NCI-H1048 (cell line): ENCODE measurements at places on chromosomes 5 and 9.
A peak's percentile ranks its signal among the peaks of the same experiment; 100 is the strongest.

- no peak for DNase-seq
Observed at GRCh38 chr9:21696411-21696871, 106.0 kb upstream of the MTAP start.

DNA sequence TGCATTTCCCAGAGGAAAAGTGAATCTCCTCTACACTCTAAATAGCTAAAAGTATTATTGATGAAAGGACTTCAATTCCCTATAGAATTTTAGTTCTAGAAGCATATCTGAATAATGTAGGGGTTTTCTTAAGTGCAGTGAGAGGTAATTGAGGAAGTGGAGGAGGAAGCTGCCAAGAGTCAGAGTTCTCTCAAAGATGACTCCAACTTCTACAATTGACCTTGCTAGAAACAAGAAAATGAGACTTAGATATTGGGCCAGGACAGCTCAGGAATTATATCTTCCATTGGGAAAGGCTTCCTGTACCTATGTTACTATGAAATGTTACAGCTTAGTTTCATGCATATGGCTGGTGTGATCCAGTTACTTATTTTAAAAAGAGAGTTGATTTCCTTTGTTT is 10.4 kb upstream of the F2R start:
- DNase-seq = no peak

DNA sequence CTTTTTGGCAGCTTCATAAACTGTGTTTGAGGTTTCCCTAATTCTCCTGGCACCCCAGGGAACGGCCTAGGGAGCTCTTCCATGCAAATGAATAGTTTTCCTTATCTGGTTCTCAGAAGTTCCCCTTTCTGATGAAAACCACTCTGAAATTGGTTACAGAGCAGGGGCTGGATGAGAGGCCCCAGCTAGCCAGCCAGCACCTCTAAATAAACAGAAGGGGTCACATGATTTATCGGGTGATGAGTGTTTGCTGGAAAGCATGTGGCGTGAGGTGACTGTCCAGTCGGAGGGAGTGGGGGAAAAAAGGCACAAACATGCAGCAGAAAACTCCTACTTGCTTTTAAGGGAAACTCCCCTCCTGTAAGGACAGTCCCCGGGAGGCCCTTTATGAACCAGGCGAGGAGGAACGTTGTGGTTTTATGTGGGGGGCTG is 261.2 kb upstream of the ANKRD55 start:
- DNase-seq = no peak

- DNase-seq = no peak
Observed at GRCh38 chr5:134226441-134227192, 744 bp upstream of the PPP2CA start.

GRCh38 chr9:88481933-88482332 is 53.0 kb upstream of the NXNL2 start:
- no peak for DNase-seq

GRCh38 chr5:116834796-116835515 is 260.3 kb upstream of the SEMA6A start:
- no peak for DNase-seq

- peak; percentile 17 for DNase-seq
Observed at GRCh38 chr9:14081745-14082144, 232.2 kb downstream of the NFIB start.

- DNase-seq = no peak
Observed at GRCh38 chr5:168851902-168852321, 272.7 kb upstream of the PANK3 start.

DNA sequence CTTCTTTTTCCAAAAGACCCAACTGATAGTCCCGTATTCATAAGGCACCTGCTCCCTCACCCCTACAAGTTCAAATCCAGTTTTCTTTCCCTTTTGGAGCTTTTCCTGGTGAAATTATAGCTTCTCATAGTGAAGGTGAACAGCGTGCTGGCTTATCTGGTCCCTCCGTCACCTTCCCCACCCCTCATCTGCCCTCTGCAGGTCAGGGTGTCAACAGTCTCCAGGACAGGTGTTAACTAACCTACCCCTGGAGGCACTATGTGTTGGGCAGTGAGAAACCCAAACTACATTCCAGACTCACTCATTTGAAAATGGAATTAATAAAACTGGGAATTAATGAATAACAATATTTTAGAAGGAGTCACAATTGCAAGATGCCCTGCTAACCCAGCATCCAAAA is 109.0 kb upstream of the TAS2R1 start:
- DNase-seq = no peak

GRCh38 chr9:21060919-21061561 is 16.7 kb downstream of the IFNB1 start:
- DNase-seq = no peak

GRCh38 chr5:180296771-180297170 is 4.9 kb upstream of the MAPK9 start:
- DNase-seq = no peak

- DNase-seq = no peak
Observed at GRCh38 chr9:72533322-72533721, 11.9 kb downstream of the TMC1 start.

DNA sequence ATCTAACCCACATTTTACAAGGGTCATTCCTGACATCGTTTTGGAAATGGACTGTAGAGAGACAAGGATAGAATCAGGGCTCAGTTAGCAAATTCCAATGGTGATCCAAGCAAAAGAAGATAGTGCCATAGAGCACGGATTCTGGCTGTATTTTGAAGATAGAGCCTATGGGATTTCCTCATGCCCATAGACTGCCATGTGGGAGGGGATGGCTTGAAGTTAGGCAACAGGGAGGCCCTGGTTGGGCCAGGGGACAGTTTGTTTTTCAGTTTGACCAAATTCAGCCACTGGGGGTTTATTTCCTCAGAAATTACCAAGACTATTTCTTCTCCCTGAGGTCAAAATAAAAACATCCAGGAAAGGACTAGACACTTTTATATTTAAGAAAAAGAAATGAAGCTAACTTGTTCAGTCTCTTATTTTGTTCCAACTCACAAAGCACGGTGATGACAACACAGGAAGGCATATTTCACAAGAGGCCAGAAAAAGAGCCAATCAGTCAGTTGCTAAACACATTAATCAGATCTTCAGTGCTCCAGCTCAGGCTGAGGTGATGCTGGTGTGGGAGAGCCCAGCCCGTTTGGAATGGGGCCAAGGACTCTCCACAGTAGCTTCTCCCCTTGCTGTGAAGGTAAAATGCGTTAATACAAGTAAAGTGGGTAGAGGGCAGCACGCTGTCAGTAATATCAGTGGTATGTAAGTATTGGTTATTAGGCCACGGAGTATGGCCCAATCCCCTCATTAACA is 4.4 kb upstream of the DCTN4 start:
- no peak for DNase-seq

DNA sequence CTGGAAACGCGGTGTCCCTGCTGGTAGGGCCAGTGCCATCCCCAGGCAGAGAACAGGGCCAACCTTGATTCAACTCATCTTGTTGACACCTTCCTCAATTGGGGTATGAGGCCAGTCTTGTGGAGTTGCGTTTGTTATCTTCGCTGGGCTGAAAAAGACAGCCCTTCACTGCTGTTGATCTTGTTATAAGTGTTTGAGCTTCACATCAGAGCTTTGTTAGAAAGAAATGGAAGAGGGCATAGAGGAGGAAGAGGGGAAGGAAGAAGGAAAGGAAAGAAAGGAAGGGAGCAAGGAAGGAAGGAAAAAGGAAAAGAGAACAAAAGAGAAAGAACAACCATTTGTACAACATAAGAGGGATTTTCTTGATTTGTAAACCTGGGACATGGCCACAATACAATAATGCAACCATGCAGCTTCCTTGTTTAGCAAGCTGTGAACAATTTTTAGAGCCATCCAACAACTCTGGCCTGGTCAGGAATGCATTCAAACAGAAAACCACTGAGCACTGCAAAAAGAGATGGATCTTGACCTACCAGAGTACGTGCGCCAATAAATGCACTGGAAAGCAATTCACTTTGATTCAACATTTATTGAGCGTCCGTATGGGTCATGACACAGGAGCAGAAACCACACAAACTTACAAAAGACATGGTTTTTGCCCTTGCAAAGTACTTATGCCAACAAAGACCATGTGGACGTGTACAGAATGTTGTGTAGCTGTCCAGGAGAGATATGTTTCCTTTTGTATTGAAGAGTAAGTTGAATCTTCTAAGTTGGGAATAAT is 152.9 kb downstream of the TLE1 start:
- no peak for DNase-seq

- no peak for DNase-seq
Observed at GRCh38 chr9:80796632-80797031, 892.7 kb downstream of the TLE1 start.

DNA sequence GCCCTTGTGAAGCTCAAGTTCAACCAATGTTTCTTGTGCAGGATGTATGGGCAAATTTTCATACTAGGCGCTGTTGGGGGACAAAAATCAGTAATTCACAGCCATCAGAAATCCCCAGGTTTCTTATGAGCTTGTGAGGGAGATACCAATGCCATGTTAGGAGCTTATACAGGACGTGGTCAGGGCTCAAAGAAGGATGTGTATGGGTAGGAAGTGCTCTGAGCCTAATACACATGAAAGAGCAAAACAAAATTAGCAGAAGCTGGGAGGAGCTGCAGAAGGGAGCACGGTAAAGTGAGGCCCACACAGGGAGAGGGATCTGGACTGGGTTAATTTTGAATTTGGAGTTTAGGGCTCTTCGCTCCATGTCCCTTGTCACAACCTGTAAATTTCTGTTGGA is 114.6 kb upstream of the MAP3K1 start:
- DNase-seq = no peak

DNA sequence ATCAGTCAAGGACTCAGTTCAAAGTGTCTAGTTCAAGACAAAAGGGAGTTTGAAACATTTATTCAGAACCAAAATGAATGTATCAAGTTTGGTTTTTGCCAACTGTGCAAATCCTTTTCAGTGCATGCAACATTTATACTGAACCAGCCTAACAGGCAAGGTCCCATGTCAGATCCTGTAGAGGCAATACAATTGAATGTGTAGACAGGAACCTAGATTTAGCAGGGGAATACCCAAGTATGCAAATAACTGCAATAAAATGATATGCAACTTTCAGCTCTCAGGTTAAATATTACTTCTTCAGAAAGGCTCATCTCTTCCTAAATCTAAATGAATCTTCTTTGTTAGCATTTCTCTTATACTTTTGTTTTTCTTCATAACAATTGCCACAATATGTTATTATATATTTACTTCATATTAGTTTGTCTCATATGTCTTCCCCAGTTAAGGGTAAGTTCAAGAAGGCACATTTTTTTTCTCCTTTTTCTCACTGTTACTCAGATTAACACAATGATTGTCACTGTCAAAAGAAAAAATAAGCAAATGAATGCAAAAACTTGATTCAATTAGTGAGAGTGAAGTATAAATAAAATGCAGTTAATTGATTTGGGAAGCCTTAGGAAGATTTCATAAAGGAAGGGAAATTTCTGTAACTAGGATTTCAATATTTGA is 163.9 kb upstream of the RASA1 start:
- no peak for DNase-seq

GRCh38 chr9:98315551-98316060 is 60.2 kb upstream of the TBC1D2 start:
- peak; percentile 41 for DNase-seq

DNA sequence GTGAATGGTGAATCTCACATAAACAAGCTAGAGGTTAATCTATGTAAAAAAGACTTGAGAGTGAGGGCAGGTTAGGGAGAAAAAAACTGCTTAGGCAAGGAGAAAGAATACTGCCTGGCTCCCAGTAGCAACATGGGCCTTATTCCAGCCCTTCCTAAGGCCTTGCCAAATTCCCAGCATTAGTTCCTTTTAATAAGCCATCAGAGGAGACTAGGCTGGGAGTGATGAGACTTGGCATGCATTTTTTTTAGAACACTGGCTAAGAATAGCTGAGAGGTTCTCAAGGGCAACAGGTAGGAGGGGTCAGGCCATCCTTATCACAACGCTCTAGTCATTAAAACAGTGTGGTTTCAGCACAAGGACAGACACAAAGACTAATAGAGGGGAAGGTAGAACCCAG is 20.9 kb upstream of the ZBTB43 start:
- DNase-seq = no peak

DNA sequence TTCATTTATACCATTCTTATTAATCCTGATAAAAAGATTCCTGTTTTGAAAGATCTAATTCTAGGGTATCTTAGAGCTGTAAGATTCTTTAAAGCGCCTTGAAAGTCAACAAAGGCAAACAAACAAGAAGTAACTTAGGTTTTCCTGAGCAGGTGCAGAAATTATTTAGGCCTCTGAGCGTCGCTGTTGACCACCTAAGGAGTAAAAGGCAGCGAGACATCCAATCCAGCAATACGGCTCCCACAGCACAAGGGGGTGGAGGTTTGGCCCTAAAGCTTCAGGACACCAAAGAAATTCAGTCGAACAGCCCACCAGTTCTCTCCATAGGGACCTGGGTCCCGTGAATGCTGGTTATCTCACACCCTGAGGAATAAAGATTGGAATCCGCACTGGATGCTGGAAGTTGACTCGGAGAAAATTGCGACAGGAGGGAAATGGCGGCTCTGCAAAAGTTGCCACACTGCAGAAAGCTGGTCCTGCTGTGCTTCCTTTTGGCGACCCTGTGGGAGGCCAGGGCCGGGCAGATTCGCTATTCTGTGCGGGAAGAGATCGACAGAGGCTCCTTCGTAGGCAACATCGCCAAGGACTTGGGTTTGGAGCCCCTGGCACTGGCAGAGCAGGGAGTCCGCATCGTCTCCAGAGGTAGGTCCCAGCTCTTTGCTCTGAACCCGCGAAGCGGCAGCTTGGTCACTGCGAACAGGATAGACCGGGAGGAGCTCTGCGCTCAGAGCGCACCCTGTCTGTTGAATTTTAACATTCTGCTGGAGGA is at the start of gene PCDHGA2:
Gene PCDHGA2, plus strand, starts transcription at position 223 of the 769 bp plus-strand sequence.
- DNase-seq = no peak

DNA sequence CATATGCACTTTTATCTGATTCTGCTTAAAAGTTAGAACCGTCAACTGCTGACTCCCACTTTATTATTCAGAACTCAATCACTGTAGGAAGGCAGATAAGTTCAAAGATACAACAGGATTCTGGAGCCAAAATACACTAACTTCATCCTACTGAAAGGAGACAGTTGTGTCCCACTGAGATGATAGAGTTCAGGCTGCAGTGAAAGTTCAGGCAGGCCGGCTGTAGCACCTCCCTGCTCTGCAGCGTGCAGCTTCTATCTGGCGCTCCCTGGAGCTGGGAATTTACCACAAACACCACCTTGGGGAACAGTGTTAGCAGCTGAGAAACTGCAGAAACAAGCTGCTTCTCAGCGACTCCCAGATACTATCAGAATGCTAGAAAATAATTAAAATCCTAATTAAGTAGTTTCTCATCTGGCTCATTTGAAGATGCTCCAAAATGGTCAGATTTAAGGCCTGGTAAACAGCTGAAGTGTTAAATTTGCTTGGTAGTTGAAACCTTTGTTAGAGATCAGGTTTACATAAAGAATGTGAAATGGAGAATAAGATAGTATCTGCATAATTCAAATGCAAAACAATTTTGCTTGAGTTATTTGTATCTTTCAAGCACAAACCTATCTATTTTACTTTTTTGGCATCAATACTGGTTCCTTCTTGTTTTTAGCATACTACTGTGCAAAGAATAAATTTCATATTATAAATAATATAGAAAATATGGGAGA is 52.3 kb upstream of the CNTLN start:
- no peak for DNase-seq

GRCh38 chr9:129446828-129447550 is 173.9 kb downstream of the C9orf50 start:
- DNase-seq = no peak

- no peak for DNase-seq
Observed at GRCh38 chr9:72898360-72898759, 54.5 kb downstream of the ALDH1A1 start.
